ENCODE measurements at places on chromosomes 3 and 15. TPM values are rescaled to one million over a fixed set of nuclear protein-coding genes. Genes with fewer than 3 reads are reported as not detected.
A peak's percentile ranks its signal among the peaks of the same experiment; 100 is the strongest.

PLOD2 gene
- 16.8 TPM for total RNA-seq

LRRK1 gene
- total RNA-seq: 14.0 TPM

CORO2B gene
- total RNA-seq: 1.0 TPM

SLCO2A1 gene
- 7.0 TPM for total RNA-seq

- no peak overlapping the region for H3K4me3 ChIP-seq
- H3K36me3 ChIP-seq: no peaks in the 10 kb centered on the region
- H3K4me1 ChIP-seq: no peaks in the 10 kb centered on the region
- H3K27me3 ChIP-seq: no peaks in the 10 kb centered on the region
- no peak overlapping the region for H3K27ac ChIP-seq
Measured at GRCh38 chr3:185207931-185208746, 45.7 kb downstream of the EHHADH start.

GRCh38 chr15:71254491-71254890 lies 139.2 kb downstream of the THSD4 start:
- no peak overlapping the region for H3K27ac ChIP-seq
- H3K27me3 ChIP-seq: no peaks in the 10 kb centered on the region
- no peaks in the 10 kb centered on the region for H3K4me1 ChIP-seq
- no peak overlapping the region for H3K4me3 ChIP-seq
- no peak for DNase-seq
- no peaks in the 10 kb centered on the region for H3K36me3 ChIP-seq

DNA sequence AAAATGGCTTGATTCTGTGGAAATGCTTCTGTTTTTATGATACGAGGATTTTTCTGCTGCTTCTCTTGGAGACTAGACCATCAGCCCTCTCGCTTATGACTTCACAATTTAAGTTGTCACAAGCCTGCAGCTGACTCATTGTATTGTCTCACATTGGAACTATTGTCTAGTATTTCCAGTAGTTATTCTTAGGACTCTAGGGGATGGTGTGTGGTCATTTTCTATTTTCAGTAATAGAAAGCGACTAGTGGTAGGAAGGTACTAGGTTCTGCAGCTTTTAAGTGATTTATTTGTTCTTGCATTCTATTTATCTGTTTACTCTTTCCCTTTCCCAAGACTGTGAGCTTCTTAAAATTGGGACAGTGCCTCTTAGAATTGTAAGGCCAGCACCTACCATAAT lies 66.3 kb upstream of the CRTC3 start:
- no peak for DNase-seq
- peaks cover 13% of the 10 kb centered on the region for H3K4me1 ChIP-seq
- H3K27ac ChIP-seq: no peak overlapping the region
- H3K4me3 ChIP-seq: no peak overlapping the region
- no peaks in the 10 kb centered on the region for H3K36me3 ChIP-seq

GRCh38 chr3:141487521-141488252 lies 860 bp downstream of the RASA2 start:
- no peaks in the 10 kb centered on the region for H3K36me3 ChIP-seq
- peak overlapping the region; percentile 95 for H3K27ac ChIP-seq
- DNase-seq: peak; percentile 79
- no peaks in the 10 kb centered on the region for H3K27me3 ChIP-seq
- peak overlapping the region; percentile 33 for H3K4me3 ChIP-seq

GRCh38 chr3:186254676-186255650 lies 107.1 kb downstream of the DGKG start:
- H3K27me3 ChIP-seq: no peaks in the 10 kb centered on the region
- H3K27ac ChIP-seq: no peak overlapping the region

GRCh38 chr3:50562861-50563260 lies 4.7 kb downstream of the C3orf18 start:
- no peak for DNase-seq
- H3K27ac ChIP-seq: no peak overlapping the region
- peaks cover 12% of the 10 kb centered on the region for H3K4me1 ChIP-seq
- no peaks in the 10 kb centered on the region for H3K27me3 ChIP-seq

- H3K36me3 ChIP-seq: no peaks in the 10 kb centered on the region
- no peaks in the 10 kb centered on the region for H3K27me3 ChIP-seq
- DNase-seq: no peak
- H3K27ac ChIP-seq: no peak overlapping the region
- H3K4me1 ChIP-seq: no peaks in the 10 kb centered on the region
Measured at GRCh38 chr3:40237889-40238571, 71.5 kb upstream of the EIF1B start.

DNA sequence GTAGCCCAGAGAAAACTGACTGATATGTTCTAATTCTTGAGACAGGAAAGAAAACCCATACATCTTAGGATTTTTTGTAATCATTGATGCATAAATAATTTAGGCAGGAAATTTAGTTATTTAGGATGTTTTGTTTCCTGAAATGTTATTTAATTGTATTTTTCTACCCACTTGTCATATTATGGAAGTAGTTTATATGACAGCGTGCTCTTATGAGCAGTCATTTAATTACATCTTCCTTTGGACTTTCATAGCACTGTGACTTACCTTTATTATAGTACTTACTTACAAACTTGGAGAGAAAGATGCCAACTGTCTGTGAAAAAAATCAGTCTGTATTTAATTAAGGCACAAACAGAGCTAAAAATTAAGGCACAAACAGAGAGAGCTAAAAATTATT lies 65.0 kb downstream of the AKAP13 start:
- peaks cover 27% of the 10 kb centered on the region for H3K4me1 ChIP-seq
- H3K36me3 ChIP-seq: no peaks in the 10 kb centered on the region
- no peak overlapping the region for H3K27ac ChIP-seq
- no peaks in the 10 kb centered on the region for H3K27me3 ChIP-seq
- no peak overlapping the region for H3K4me3 ChIP-seq

DNA sequence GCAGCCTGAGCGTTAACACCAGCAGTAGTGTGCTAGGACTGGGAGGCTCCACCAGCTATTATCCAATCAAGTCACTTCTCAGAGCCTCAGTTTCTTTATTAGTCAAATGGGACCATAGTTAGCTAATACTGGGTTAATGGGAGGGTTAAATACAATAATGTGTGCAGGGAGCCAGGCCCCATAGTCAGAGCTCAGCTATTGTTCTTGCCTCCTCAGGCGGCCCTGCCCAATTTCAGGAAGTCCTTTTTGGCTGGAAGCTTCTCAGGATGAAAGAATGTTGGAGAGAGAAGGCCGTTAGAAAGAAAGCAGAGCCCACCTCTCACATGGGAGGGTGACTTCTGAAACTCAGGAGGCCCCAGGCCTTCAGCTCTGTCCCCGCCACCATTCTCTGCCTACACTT lies 39.5 kb upstream of the SMAD6 start:
- H3K4me3 ChIP-seq: no peak overlapping the region
- no peaks in the 10 kb centered on the region for H3K4me1 ChIP-seq
- no peak for DNase-seq
- no peaks in the 10 kb centered on the region for H3K36me3 ChIP-seq
- no peak overlapping the region for H3K27ac ChIP-seq

- peaks cover 19% of the 10 kb centered on the region for H3K4me1 ChIP-seq
- no peaks in the 10 kb centered on the region for H3K27me3 ChIP-seq
- no peak overlapping the region for H3K4me3 ChIP-seq
- no peak overlapping the region for H3K27ac ChIP-seq
- no peak for DNase-seq
Measured at GRCh38 chr3:16940769-16941700, 56.3 kb downstream of the PLCL2 start.

DNA sequence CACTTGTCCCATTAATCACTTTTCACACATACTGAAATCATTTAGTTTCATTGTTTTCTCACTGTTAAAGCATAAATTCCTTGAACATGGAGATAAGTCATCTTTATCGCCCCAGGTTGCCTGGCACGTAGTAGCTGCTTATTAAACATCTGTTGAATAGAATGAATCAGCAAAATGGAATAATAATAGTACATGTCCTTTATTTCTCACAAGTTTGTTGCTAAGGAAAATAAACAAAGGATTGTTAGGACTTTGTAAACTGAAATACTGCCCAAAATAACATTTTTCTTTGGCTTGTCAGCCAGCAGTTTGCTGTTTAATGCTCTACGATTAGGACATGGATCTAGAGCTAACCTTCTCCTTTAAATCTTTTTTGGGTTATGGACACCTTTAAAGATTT lies 17.9 kb downstream of the SLC35A5 start:
- H3K27ac ChIP-seq: no peak overlapping the region
- H3K4me1 ChIP-seq: no peaks in the 10 kb centered on the region
- H3K27me3 ChIP-seq: no peaks in the 10 kb centered on the region
- H3K4me3 ChIP-seq: no peak overlapping the region
